ENCODE measurements at places on chromosomes 4 and X.

GRCh38 chr4:85092536-85092935 lies 126.0 kb upstream of the WDFY3 start:
- DNase-seq = no peak

DNA sequence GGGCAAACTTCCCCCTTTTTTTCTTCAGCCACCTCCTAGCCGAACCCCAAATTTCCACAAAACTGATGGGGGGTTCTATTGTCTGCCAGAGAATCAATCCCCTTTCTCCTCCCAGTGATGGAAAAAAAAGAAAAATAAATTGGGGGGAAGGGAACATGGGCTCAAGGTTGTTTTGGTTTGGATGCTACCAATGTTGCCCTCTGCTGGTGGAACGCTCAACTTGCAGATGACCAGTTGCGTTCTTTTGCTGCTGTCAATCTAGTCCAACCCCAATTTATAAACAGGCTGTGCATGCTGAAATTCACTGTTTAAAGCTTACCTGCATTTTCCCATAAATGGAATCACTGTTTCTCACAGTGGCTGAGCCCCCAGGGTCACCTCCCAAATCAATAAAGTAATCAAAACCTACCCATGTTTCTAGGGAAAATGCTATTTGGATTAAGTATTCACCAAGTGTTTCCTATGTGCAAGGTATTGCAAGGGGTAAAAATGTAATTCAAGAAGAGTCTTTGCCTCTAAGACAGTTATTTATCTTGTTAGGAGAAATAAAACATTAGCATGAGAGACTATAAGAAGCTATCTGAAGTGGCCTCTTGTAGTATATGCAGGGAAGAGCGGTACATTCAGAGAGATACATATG lies 116.7 kb upstream of the TMEM164 start:
- peak; percentile 54 for DNase-seq

GRCh38 chr4:38088321-38088720 lies 128.1 kb downstream of the PTTG2 start:
- DNase-seq = no peak

DNA sequence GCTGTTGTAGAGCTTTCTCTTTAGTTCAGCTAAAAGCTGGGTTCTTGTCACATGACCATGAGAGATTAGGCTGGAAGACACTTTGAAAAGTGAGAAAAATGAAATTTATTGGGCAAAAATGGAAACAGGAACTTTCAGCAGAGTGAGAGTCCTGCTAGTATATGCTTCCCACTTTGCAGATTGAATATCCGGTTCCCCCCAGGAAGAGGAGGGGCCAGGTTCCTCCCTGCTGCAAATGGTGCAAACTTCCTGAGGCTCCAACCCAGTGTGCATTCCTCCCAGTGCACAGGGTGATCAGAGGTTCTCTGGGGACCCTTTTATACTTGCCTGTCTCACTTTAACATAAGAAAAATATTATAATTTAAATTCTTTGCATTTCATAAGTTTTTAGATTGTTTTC lies 119.9 kb upstream of the SPIN4 start:
- no peak for DNase-seq

DNA sequence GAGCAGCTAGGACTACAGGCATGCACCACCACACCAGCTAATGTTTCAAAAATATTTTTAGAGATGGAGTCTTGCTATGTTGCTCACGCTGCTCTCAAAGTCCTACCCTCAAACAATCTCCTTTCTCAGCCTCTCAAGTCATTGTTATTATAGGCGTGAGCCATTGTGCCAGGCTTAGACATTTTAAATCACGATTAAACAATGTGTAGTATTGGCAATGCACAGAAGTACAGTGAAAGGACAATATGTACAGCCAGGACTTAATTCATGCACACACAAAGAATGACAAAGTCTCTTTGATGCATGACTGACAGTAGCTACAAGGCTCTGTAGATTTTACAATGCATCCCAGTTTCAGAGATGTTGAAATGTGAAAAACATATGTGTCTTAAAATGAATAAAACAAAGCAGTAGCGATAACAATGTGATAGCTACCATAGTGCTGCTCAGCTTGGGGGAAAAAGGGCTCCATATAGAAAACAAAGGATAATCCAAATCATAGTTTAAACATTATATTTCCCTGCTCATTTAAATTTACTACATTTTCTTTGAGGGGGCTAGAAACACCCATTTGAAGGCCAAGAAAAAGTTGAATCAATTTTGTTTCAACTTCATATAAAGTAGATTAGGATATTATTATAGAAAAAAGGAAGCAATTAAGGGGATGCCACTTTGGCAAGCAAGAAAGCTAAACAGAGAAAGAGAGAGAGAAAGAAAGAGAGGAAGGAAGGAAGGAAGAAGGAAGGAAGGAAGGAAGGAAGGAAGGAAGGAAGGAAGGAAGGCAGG lies 272.4 kb upstream of the SMIM31 start:
- no peak for DNase-seq

DNA sequence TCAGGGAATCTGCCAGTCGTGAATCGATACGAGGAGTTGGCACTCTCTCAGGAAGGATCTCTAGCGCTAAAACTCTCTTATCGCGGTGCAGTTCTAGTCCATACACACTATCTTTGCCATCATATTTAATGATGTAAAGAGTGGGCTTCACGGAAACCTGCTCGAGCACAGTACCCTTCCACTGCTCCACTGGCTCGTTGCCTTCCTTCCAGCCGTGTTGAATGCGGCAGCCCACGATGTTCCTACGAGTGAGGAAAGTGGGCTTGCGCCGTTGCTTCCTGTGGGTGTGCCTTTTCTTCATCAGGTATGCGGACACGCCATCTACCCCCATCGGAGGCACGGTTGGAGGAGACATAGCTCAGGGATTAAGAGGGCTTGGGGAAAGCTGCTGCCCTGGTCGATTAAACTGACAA lies 661 bp downstream of the SPIN4 start:
- DNase-seq = peak; percentile 62

DNA sequence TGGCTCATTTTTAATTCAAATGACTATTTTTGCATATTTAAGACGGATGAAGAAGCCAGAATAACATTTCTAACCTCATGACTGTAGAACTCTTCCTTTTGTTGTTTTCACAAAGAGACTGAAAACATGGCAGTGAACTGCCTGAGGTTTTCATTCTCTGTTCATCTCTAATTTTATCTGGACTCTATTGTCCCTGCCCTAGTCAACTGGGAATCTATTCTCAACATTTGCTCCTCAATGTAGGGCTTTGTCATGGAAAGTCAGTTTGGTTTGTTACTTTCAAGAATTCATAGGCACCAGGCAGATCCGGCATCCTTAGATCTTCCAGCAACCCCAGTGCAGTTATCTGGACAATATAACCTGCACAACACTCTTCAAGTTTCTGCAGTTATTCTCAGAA lies 277.0 kb downstream of the RAPGEF2 start:
- DNase-seq = no peak

- no peak for DNase-seq
Measured at GRCh38 chr4:27973056-27973455, 1112.4 kb downstream of the STIM2 start.

DNA sequence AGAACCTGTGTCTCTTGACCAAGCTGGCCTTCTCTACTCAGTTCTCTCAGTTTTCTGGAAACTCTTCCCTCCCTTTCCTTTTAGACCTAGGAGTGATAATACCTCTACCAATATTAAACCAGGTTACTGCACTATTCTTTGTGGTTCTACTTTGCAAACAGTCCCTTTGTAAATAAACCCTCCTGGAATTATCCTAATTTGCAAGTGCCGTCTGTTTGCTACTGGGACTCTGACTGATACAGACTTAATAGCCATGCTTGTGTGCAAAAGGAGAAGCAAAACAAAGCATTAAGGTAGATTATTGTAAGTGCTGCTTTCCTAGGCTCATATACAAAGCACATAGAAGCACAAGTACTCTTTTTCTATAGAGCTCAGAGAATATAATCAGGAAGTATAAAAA lies 507.0 kb downstream of the INPP4B start:
- DNase-seq = no peak

DNA sequence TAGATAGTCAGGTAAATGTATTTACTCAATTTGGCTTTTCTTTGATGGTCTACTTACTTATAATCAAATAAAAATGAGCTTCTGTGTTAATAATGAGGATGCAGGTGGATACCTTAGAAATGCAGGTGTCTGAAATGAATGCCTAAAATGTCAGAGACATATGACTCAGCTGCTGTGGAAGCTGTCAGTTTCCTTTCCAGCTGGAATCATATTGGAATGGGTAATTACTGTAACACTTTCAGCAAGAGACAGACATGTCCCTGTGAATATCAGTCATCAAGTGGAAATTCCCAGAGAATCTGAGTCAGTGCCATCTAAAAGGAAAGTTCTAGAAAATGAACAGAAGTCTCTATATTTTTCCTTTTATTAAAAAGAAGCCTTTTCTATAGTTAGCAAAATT lies 783.0 kb upstream of the AADAT start:
- no peak for DNase-seq

- peak; percentile 25 for DNase-seq
Measured at GRCh38 chr4:77959566-77960338, 97.1 kb downstream of the MRPL1 start.

DNA sequence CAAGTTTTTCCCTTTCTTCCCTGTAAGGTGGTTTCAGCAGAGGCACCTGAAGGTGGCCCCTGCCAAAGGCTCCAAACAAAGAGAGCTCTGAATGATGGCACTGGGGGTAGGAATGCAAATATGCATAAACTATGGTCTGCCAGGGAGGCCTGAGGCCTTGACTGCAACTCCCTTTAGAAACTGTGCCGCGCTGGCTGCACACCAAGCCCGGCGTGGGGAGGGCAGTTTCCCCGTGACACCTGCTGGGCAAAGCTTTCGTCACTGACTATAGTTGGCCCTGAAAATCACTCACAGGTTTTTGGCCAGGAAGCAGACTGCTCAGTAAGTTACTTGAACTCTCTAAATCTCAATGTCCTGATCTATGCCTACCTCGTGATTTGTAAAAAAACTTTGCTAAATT lies 97.8 kb upstream of the ATOH1 start:
- DNase-seq = no peak
